ENCODE measurements at places on chromosomes 12 and 14. TPM values are rescaled to one million over a fixed set of nuclear protein-coding genes. Genes with fewer than 3 reads are reported as not detected.

ADAM21 gene
- total RNA-seq = 0.23 TPM

DLK1 gene
- not detected for total RNA-seq

- DNase-seq = no peak
- peaks cover 4% of the 10 kb centered on the region for H3K4me1 ChIP-seq
- H3K4me3 ChIP-seq = no peak overlapping the region
Measured at GRCh38 chr12:96457191-96457930, 32.0 kb upstream of the CFAP54 start.

DNA sequence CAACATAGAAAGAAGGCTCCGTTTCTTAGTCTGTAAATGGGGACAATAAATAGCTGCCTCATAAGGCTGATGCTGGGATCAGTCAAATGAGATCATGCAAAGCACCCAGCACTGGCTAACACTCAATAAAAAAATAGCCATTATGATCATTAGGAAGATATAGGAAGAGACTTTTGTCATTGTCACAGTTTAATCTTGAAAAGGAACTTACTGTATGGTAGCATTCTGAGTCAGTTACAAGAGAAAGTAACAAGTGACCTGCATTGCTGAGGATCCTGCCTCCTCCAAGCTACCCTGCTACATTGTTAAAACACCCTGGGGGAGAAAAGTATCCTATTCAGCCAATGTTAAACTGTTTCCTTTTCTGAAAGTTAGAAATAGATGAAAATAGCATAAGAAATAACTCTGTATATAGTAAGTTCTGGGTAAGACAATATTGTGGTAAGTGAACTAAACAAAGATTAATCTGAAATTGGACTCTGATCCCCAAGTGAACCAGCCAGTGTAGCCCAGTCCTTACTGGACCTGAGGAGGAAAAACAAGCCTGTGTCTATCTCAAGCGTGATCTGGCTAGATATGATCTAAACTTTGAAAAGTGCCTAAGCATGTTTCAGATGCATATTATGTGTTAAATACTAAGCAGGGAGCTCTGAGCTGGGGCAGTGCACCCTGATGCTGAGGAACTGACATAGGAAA is 3.6 kb upstream of the NUDT4 start:
- H3K4me1 ChIP-seq = peaks cover 18% of the 10 kb centered on the region
- DNase-seq = no peak
- H3K27me3 ChIP-seq = no peaks in the 10 kb centered on the region
- no peak overlapping the region for H3K4me3 ChIP-seq

GALNT4 gene
- 5.4 TPM for total RNA-seq

DNA sequence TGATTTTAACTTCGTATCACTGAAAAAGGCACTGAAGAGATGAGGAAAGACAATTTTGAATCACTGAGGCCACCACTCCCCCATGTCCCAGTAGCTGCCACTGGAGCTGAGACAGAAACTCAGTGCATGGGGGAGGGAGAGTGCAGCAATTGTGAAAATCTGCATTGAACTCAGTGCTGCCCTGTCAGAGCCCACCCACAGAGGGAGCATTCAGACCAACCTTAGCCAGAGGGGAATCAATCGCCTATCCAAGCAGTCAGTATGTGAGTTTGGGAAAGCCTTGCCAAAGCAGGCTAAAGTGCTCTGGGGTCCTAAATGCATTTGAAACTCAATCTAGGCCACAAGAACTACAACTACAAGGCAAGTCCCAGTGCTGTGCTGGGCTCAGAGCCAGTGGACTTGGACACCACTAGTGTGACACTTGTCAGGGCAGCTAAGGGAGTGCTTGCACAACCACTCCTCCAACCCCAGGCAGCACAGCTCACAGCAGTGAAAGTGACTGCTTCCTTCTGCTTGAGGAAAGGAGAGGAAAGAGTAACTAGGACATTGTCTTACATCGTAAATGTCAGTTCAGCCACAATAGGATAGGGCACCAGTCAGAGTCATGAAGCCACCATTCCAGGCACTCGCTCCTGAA is 13.3 kb downstream of the RNASE3 start:
- H3K36me3 ChIP-seq = no peaks in the 10 kb centered on the region
- no peak for DNase-seq
- no peak overlapping the region for H3K4me3 ChIP-seq
- no peak overlapping the region for H3K27ac ChIP-seq

GRCh38 chr12:95790917-95791849 is 619 bp upstream of the NTN4 start:
- no peak overlapping the region for H3K27ac ChIP-seq
- peaks cover 21% of the 10 kb centered on the region for H3K4me1 ChIP-seq
- peak; percentile 19 for DNase-seq
- H3K27me3 ChIP-seq = peaks cover 78% of the 10 kb centered on the region
- no peaks in the 10 kb centered on the region for H3K36me3 ChIP-seq

TBC1D30 gene
- total RNA-seq = 1.7 TPM

- no peak for DNase-seq
- peaks cover 4% of the 10 kb centered on the region for H3K4me1 ChIP-seq
- no peaks in the 10 kb centered on the region for H3K36me3 ChIP-seq
- no peak overlapping the region for H3K4me3 ChIP-seq
- no peak overlapping the region for H3K27ac ChIP-seq
Measured at GRCh38 chr12:3810016-3810370, 57.1 kb upstream of the CRACR2A start.

DNA sequence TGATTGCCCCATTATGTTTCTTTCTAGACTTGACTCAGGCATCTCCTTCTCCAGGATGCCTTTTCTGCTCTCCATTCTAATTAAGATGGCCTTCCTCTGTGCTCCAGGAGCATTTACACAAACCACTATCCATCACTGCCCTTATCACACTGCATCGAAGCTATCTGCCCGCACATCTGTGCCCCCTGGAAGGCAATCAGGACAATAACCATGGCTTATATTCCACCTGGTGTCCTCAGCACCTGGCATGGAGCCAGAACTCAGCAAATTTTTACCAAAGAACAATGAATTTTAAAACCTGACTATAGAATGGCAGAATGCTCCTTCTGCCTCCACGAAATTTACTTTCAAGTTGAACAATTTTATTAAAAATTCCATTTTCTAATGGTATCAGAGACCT is 465.8 kb downstream of the APAF1 start:
- H3K4me3 ChIP-seq = no peak overlapping the region
- DNase-seq = no peak

DNA sequence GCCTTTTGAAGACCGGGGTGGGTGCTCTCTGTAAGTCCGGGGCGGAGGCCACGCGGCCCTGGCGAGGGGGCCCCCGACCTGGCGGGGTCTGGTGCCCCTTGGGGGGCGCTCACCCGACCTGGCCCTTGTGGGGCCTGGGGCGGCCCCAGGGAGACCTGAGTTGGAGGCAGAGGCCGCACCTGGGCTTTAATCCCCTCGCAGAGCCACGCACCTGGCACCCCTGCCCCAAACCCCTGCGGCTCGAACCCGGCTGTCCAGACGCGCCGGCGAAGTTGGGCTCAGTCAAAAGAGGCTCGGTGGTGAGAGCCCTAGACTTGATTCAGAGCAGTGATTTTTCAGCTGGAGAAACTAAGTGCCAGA is 267 bp downstream of the CFAP251 start:
- H3K4me3 ChIP-seq = peak overlapping the region; percentile 82
- DNase-seq = no peak
- H3K27me3 ChIP-seq = no peaks in the 10 kb centered on the region
- peak overlapping the region; percentile 20 for H3K27ac ChIP-seq
- H3K4me1 ChIP-seq = peaks cover 18% of the 10 kb centered on the region
- H3K36me3 ChIP-seq = peaks cover 14% of the 10 kb centered on the region

DNA sequence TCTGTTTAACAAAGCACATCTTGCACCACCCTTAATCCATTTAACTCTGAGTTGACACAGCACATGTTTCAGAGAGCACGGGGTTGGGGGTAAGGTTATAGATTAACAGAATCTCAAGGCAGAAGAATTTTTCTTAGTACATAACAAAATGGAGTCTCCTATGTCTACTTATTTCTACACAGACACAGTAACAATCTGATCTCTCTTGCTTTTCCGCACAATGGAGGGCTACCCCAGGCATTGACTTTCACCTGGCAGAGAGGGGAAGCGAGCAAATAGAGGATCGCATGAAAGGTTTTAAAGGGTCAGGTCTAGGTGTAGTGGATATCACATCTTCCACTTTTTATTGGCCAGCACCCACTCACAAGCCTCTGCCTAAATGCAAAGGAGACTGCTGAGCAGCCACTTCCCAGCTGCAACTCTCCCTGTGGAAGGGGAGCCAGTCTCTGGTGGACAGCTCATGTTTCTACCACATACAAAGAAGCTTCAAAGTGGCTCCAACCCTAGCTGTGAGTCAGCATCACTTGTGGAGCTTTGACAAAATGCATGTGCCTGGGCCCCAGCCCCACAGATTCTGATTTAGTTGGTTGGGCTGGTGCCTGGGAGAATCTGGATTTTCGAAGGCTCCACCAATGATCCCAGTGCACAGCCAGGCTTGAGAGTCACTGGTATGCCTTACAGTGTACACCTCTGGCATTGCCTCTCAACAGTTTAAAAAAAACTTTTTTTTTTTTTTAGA is 7.2 kb upstream of the FNTB start:
- no peaks in the 10 kb centered on the region for H3K36me3 ChIP-seq
- no peak for DNase-seq
- peaks cover 5% of the 10 kb centered on the region for H3K4me1 ChIP-seq
- no peak overlapping the region for H3K27ac ChIP-seq

DNA sequence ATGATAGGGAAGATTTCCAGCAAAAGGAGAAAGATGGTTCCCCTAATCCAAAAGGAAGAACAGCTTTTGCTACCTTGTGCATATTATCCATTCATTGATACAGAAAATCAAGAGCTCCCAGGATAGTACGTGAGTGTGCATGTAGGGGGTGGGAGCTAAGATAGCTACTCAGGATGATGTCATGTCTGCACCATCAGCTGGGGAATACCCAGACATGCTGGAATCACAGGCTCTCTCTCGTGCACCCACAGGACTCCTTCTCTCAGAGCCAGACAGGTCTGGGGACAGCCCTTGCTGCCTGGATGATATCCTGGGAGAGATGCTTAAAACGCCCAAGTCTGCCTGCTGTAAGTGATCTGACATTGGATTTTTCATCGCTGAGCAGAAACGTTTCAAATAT is 38.9 kb downstream of the FOXN3 start:
- H3K27me3 ChIP-seq = no peaks in the 10 kb centered on the region
- peak; percentile 18 for DNase-seq
- peaks cover 37% of the 10 kb centered on the region for H3K4me1 ChIP-seq
- peaks cover 62% of the 10 kb centered on the region for H3K36me3 ChIP-seq
- H3K27ac ChIP-seq = peak overlapping the region; percentile 54

Data from activated naive CD8-positive, alpha-beta T cell treated with anti-CD3 and anti-CD28 coated beads for 36 hours (primary cell).